ENCODE measurements at places on chromosomes 1 and 21.

GRCh38 chr1:201404055-201404454 is 4.9 kb upstream of the LAD1 start:
- no peak for DNase-seq

GRCh38 chr1:162663086-162663485 is 30.8 kb downstream of the DDR2 start:
- DNase-seq: no peak

DNA sequence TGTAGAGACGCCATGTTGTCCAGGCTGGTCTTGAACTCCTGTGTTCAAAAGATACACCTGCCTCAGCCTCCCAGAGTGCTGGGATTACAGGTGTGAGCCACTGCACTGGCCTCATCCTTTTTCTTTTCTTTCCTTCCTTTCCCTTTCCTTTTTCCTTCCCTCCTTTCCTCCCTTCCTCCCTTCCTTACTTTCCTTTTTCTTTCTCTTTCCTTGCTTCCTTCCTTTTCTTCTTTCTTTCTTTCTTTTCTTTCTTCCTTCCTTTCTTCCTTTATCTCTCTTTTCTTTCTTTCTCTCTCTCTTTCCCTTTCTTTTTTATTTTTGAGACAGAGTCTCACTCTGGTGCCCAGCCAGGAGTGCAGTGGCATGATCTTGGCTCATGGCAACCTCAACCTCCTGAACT is 5.8 kb downstream of the FAM229A start:
- no peak for DNase-seq

GRCh38 chr21:25790122-25790877 is 55.5 kb downstream of the GABPA start:
- DNase-seq: no peak

- DNase-seq: no peak
Observed at GRCh38 chr1:82015444-82015843, 214.7 kb downstream of the ADGRL2 start.

GRCh38 chr1:1777583-1777899 is 729 bp downstream of the NADK start:
- DNase-seq: no peak

- DNase-seq: no peak
Observed at GRCh38 chr1:182080955-182081582, 19.6 kb upstream of the ZNF648 start.

- DNase-seq: no peak
Observed at GRCh38 chr1:242691610-242691945, 167.1 kb upstream of the PLD5 start.

- no peak for DNase-seq
Observed at GRCh38 chr1:241870336-241870735, 22.3 kb downstream of the EXO1 start.

GRCh38 chr1:248872752-248873408 is 14.0 kb upstream of the ZNF692 start:
- no peak for DNase-seq

- no peak for DNase-seq
Observed at GRCh38 chr1:17963513-17963912, 144.1 kb upstream of the IGSF21 start.

GRCh38 chr1:25011275-25011674 is 81.2 kb upstream of the RUNX3 start:
- no peak for DNase-seq

Data from amygdala (tissue), 56 donors.